ENCODE measurements at places on chromosomes 6 and 20.

GRCh38 chr20:12723811-12724210 is 285.0 kb upstream of the SPTLC3 start:
- DNase-seq, result no peak

- DNase-seq, result no peak
Measured at GRCh38 chr6:64233746-64234145, 598.1 kb downstream of the PHF3 start.

DNA sequence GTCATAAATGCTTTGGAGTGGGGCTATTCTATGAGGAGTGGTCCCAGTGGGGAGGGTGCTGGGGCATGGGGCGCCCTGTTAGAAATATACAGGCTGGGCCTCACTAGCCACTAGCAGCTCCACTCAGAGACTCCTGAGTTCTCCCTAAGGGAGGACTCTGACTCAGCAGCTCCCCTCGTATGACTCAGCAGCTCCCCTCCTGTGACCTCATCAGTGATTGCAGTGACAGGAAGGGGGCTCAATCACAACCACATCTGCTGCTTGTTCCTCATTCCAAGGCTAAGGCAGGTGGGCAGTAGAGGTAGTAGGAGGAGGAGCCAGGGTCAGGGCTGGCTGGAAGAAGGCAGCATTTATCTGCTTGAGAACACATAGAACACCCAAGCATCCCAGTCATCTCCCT is 73.7 kb downstream of the PRND start:
- DNase-seq, result peak; percentile 76

DNA sequence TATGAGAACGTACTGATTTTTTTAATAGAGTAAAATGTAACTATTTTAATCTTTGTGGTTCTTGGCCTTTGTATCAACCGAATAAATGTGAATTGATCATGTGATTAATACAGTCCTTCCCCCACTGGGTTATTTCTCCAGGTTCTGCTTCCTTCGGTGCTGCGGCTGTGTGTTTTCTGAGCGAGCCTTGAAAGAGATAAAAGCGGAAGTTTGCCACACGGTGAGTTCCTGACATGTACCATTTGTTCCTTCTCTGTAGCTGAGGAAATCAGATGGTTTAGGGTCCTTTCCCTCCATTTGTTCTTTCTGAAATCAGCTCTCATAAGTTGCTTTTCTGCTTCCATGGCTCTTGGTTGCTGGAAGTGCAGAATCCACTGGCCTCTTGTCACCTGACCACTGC is 15.5 kb downstream of the RTF2 start:
- DNase-seq, result no peak

DNA sequence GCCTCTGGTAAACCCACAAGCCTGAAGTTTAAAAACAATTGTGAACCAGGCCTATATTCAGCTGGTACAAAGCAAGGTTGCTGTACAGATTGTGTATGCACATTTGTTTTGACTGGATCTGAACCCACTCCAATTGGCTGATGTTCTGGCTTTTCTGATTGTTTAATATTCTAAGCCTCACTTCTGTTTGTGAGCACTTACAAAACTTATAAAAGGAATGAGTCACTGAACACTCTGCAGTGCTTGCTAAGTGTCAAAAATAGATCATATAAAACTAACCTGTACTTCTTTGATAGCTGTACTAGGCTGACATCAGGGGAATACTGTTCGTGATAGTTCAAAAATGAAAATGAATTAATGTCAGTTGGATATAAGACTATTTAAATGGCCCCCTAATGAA is 12.1 kb downstream of the COL21A1 start:
- no peak for DNase-seq

DNA sequence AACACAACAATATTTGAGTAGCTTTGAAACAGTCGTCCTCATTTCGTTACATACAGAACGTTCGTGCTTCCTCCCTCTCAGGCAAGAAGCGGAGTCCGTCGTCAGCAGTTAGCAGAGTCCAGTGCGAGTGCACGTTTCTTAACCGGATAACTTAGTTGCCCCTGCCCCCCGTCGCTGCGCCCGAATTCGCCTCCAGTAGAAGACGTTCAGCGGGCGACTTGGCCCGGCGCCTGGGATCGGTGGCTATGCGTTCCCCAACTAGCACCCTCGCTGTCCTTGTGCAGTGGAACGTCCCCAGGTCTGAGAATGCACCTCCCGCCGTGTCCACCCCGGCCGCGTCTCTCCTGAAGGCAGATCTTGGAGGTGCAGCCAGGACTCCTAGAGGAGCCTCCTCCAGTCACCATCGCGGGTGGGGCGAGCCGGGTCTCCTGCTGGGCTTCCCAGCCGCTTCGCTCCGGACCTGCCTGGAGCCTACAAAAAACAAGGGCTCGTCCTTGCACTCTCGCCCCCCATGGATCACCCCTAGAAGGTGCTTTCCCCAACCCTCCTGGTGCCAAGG is 910 bp upstream of the PCSK2 start:
- peak; percentile 66 for DNase-seq

DNA sequence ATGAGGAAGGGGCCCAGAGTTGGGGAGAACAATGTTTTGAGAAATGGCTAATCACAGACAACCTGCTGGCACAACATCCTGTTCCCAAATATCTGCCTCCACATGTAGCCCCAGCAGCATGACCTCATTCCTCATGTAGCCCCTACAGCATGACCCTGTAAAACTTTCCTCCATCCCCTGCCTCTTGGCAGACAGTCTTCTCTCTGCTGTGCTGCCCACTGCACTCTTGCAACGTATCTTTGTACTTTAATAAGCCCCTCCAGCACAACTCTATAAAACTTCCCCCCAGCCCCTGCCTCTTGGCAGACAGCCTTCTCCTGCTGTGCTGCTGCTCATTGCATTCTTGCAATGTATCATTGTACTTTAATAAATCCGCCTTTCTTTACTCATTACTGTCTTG is 278.8 kb downstream of the HDGFL1 start:
- DNase-seq, result no peak

- DNase-seq, result no peak
Measured at GRCh38 chr6:33699739-33700138, 11.8 kb downstream of the UQCC2 start.

DNA sequence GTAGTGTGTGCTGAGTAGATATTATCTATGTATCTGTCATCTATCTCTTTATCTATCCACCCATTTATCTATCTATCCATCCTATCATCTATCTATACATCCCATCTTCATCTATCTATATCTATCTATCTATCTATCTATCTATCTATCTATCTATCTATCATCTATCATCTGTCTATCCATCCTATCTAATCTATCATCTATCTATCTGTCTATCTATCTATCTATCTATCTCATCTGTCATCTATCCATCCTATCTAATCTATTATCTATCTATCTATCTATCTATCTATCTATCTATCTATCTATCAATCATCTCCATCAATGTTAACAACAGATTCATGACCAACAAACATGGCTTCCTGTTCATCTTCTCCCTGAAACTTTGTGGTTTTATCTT is 90.5 kb upstream of the SLC24A3 start:
- DNase-seq, result no peak

DNA sequence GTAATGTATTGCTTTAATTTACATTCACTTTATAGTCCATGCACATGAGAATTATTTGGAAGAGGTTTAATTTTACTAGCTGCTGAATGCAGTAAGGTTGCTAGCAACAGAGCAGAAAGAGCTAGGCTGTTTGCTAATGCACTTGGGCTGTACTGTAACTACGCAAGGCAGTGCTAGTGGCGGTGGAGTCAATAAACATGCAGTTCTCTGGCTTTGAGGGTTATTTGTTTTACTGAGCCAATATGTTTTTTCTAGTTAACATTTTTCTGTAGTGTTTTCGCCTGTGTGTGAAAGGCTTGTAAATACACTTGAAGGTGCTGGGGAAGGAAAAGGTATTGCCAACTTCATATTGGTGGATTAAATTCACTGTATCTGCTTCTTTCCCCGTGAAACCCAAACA is 112.8 kb downstream of the BTBD3 start:
- DNase-seq, result no peak

DNA sequence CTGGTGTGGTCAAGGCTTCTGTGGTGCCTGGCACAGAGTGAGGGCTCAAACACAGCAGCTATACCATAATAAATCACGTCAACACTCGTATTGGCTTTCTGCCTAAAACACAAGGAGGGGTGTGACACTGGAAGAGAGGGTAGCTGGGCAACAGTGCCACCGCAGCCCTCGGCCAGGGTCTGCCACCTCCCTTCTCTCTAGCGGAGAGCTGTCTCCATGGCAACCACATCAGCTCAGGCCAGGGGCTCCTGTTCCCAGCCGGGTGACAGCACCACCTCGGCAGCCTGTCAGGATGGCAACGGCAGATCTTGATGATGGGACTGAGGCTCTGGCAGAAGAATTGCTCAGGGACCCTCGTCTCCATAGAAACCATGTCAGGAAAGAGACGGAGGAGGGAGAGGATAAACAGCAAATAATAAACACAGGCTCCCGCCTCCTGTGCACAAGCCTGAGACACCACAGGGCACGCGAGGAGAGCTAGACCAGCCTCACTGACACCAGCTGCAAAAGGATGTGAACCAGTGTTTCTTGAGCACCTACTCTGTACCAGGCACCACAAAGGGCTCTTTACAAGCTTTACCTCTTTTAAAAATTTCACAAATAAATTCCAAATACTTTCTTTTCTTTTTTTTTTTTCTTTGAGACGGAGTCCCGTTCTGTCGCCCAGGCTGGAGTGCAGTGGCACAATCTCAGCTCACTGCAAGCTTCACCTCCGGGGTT is 50.4 kb upstream of the TLDC2 start:
- DNase-seq, result no peak

- DNase-seq, result no peak
Measured at GRCh38 chr6:133396233-133396983, 155.3 kb downstream of the EYA4 start.

DNA sequence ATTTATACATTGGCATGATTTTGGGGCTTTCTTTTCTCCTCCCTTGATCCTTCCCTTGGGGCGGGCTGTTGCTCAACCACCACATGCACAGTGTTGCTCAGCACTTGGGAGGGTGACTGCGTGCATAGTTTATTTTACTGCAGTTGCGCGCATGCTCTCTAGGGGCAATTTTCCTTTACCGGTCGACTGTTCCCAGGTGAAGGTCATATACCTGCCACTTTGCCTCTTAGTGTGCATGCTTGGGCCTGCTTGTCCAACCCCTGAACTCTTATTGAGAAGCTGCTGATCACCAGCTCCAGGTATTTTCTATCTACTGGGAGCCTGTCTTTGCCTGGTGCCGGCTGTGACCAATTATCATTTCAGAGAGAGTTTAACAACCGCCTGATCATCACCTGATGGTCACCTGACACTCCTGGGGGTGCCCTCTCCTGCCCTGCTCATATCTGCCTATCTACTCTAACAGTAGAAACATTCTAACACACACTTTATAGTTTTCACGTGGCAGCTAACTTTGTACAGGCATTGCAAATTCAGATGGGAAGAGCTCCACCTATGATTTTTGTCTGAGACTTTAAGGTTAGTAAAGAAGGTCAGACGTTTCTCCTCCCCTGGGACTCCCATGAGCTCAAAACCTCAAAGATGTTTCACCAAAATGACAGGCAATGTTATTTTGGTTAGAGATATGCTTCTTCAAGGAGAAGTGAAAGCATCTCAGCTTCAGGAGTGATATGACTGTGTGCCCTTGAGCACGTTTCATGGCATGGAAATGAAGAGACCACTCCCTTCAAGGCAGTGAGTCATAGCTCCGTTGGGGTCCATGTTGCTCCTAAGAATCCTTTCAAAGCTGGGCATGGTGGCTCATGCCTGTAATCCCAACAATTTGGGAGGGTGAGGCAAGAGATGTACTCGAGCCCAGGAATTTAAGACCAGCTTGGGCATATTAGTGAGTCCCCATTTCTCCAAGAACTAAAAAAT is 227.5 kb upstream of the MYLIP start:
- peak; percentile 74 for DNase-seq

GRCh38 chr20:52833901-52834300 is 138.3 kb upstream of the TSHZ2 start:
- no peak for DNase-seq

- DNase-seq, result no peak
Measured at GRCh38 chr6:149483849-149484655, 762 bp downstream of the ZC3H12D start.

DNA sequence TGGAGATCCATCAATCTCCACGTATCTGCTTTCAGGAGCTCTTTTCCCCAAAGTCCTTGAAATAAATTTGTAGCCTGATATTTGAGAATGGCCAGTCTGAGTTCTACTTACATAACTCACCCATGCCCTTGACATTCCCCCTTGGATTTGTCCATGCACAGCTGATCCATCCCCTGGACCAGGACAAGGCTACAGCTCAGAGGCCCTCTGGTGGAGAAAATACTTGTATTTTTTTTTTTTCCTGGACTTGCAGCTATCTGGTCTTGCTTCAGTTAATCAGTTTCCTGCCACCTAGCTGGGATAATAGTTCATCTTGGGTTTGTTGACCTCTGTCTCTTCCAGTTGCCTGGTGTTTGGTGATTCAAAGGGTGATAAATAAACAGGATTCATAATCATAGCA is 467.6 kb downstream of the DHX35 start:
- DNase-seq, result no peak

DNA sequence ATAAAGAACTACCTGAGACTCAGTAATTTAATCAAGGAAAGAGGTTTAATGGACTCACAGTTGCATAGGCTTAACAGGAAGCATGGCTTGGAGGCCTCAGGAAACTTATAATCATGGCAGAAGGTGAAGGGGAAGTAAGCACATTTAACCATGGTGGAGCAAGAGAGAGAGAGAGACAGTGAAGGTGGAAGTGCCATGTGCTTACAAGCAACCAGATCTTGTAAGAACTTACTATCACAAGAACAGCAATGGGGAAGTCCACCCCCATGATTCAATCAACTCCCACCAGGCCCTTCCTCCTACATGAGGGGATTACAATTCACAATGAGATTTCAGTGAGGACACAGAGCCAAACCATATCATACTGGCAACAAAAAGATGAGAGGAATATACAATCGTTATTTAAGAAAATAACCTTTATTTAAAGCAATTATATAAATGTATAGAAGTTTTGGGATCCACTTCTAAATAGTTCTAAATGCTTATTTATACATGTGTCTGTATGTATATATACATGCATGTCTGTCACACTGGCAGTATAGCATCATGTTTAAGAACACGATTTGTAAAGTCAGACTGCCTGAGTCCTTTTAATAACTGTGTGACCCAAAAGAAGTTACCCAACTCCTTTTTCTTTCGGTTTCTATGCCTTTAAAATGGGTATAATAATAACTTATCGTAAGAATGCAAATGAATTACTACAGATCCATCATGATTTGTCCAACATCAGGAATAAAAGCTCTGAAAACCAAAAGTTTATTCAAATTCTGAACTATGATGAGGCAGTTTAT is 255.7 kb upstream of the THEMIS start:
- no peak for DNase-seq

GRCh38 chr6:40585223-40585622 is 1.9 kb downstream of the LRFN2 start:
- no peak for DNase-seq

DNA sequence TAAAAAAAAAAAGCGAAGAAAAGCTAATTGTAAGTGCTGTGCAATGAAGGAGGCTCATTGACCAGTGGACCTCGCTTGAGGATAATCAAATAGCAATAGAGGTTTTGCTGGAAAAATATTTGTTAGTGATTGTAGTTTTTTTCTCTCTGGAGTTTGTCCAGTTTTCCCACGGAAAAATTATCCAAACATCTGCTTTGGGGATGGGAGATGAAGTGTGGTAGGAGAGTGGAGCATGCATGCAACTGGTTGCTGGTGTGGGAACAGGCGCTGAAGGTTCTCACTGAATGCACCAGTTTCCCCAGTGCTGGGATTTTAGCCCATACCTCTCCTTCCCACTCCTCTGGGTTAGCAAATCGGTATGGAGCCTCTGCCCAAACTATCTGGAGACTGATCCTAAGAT is 281.7 kb upstream of the TAB2 start:
- DNase-seq, result no peak

- no peak for DNase-seq
Measured at GRCh38 chr6:134114918-134115714, 62.7 kb upstream of the SLC2A12 start.
